Fibroblast of mammary gland (primary cell): ENCODE measurements at places on chromosomes 12 and 14.
A peak's percentile ranks its signal among the peaks of the same experiment; 100 is the strongest.

- no peak for DNase-seq
Observed at GRCh38 chr14:71408362-71409030, 501.2 kb downstream of the PCNX1 start.

GRCh38 chr12:52956987-52957386, 8.1 kb downstream of the KRT18 start:
- no peak for DNase-seq

DNA sequence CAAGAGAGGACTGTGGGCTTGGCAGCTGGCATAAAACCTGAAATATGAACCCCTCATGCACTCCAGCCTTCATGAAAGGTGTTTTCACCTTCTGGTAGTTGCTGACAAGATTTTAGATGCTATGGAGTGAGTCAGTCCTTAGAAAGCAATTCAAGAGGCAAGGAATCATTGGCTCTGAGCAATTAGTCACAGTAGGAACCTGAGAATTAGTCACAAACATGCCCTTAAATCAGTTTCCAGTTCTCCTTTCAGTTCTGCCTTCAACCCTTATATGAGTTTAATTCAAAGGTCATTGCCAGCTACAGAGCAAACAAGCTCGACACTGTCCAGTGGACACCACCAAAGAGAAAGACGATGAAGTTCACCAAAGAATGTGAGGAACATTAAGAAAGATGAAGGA, 472.3 kb downstream of the GLT1D1 start:
- no peak for DNase-seq

DNA sequence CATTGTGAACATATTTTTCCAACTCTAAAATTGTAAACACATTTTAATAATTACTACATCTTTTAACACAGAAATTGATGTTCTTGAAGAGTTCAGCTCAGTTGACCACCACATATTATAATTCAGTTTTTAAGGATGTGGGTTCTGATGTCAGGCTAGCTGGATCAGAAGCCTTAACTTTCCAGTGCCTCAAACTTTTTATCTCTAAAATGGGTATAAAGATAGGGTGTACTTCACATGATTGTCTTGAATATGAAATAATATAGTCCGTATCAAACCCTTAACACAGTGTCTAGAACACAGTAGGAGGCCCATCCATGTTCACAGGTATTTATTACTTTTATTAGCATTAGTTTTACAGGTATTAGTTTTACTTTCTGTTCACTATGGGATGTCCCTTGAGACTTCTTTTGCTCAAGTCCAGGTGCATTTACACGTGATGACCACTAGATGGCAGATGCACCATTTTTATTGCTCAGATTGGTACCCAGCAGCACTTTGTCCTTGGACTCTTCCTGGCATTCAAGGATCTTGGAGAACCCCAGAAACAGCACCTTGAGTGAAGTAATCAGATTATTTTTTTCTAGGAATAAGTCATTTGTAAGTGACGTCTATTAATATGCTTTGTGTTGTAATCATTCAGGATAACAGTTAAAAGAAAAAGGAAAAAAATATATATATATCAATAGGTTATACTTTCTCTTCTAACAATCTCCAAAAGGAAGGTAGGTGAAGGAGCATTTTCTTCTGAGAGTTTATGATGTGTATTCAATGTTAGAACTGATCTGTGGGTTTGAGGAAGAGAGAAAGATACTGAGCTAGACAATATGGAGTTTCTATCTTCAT, 580.2 kb downstream of the ETNK1 start:
- DNase-seq = peak; percentile 77

DNA sequence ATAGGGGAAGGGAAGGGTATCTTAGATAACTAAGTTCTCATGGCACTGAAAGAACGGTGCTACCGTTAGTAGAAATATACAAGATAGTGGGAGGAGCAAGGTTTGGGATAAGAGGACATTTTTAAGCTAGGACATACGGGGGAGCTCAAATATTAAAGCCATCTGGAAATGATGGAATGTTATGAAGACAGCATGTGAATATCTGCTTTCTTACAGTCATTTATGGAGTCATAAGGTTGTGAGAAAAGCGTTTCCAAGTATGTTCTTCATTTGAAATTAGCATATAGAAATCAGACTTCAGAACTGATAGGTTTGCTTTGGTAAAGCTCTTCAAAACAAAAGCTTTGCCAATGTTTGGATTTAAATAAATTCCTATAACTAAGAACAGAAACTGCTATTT, 62.3 kb downstream of the OTOGL start:
- peak; percentile 21 for DNase-seq
